ENCODE measurements at places on chromosomes 3 and 15.
A peak's percentile ranks its signal among the peaks of the same experiment; 100 is the strongest.

DNA sequence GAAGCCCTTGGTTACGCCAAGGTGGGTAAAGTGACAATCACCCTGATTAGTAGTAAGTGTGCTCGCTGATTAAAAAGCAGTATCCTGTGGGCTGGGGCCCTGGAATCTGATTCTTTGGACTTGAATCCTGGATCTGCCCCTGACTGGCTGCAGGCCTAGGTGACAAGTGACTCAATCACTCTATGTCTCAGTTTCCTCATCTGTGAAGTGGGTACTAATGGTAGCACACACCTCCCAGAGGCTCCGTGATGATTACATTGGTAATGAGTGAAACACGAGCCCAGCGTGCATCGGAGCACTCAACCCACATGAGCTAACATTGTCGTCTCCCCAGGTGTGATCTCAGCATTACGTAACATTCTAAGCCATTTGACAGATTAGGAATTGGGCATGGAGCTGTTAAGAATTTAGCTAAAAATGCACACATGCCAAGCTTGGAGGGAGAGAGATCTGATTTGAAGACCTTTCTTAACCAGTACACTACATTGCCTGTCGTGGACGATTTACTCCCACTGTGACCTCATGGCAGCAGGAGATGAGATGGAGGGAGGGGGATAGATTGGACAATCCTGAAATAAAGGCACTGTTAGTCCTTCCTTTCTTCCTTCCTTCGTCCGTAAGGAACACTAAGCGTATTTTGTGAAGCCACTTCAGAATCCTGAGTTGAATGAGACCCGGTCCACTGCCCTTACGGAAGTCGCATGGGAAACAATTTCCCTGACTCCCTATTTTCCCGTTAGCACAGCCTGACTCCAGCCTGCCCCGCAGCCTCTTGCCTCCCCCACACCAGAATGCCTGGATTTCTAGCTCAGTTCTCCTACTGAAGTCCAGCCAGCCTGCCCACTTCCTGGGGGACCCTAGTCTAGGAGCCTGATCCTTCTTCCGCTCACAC lies 32.1 kb downstream of the MGLL start:
- no peak for DNase-seq

GRCh38 chr15:53791581-53791980 lies 32.1 kb upstream of the WDR72 start:
- no peak for DNase-seq

DNA sequence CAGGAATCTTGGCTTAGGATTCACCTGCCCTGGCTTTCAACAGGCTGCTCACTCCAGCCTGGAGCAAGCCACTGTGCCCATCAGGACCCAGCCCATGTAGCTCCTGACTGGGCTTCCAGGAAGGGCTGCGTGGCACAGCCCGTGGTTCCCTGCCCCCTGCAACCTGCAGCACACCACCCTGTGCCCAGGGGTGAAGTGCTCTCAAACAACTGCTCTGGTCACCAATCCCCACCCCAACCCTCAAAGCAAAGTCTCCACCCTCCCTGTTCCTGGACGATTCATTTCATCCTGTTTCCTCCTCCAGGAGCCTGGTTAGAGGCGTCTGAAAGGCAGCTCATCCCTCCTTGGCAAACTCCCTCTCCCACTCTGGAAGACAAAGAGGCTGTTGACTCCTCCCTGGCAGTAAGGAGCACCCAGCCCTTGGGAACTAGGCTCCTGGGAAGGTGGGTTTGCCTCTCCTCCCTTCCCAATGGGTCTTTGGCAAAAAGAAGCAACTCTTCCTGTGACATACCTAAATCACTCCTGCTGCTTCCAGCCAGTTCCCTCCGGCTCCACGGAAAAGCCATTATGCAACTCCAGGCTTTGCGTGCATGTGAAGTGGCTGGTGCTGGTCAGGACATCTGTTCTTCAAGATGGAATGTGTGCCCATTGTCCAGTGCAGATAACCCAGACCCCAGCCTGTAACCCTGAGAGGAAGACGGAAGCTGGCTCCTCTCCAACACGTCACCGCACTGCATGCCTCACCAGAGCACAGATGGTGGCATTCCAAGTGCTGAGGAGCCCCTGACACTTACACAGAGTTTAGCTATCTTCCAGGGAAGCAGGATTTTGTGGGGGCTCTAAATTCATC lies 29.1 kb upstream of the VIPR1 start:
- no peak for DNase-seq

DNA sequence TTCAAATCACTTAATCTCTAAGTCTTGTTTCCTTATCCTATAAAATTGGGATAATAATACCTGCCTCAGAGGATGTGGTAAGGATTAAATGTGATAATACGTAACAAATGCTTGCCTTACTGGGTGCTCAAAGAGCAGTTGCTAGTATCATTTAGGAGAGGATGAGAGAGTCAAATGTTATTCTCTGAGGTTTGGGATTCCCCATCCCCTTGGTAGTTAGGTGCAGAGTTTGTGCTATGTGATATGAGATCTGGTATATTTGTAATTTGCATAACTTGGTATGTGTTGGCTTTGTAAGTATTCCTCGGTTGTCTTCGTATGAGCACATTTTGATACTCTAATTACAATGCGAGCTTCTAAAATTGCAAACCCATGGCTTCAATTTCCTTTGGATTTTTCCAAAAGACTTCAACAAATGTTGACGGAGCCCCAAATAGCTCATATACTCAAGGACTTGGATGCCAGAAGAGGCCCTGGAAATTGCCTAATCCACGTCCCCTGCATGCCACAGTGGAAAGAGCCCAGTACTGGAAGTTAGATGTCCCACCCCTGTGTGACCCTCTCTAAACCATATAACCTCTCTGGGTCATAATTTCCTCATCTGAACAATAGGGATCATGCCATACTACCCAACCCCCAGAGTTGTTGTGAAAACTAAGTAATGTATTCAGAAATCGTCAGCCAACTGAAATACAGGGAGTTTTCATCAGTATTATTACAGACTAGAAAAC lies 85.0 kb downstream of the FBN1 start:
- DNase-seq = no peak

GRCh38 chr3:52472239-52473000 lies 17.0 kb downstream of the NISCH start:
- DNase-seq = no peak

- no peak for DNase-seq
Measured at GRCh38 chr3:150081084-150081483, 110.4 kb upstream of the PFN2 start.

GRCh38 chr15:63611177-63611576 lies 14.0 kb downstream of the FBXL22 start:
- DNase-seq = no peak

- DNase-seq = peak; percentile 80
Measured at GRCh38 chr3:189277711-189278110, 105.9 kb downstream of the TPRG1 start.

DNA sequence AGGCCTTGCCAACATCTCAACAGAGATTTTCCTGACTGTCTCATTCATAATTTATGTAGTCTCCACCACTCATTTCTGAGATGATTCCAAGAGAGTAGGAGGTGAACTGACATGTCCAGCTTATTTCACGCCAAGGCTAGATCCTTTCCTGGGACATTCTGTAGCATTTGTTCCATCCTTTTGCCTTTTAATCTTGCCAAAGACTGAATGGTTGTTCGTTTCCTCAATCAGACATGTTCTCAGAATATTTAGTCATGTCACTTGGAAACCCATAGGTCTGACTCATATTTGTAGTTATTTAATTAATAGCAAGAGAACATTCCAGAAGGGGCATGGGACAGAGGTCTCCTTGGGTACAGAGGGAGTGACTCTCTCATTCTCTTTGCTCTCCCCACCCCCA lies 80.9 kb downstream of the DHX36 start:
- no peak for DNase-seq

- DNase-seq = no peak
Measured at GRCh38 chr15:74648051-74648842, 32.6 kb downstream of the CLK3 start.

DNA sequence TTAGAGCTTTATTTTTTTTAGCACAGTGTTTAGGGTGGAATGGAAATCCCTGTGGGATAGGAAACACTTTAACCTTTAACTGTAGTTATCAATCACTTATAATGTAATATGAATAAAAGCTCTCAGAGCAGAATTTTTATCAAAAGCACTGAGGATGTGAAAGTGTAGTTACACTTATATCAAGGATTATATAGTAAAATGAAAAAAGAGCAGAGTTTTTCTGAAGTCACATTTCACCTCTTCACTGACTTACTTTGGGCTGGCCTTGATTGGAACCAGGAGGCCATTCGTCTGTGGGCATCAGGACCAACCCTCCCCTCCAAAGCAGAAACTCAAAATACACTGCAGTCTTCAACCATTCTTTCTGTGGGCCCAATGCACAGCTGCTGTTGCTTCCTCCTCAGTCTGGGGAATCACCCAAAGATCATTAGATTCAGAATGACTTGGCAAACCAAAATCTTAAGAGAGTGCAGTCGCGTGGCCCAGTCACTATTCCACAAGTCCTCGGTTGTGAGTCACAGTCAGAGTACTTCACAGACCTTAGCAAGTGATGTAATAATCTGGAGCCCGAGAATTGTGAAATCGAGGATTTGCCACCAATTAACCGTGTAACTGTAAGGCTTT lies 132.6 kb upstream of the COL8A1 start:
- peak; percentile 86 for DNase-seq

DNA sequence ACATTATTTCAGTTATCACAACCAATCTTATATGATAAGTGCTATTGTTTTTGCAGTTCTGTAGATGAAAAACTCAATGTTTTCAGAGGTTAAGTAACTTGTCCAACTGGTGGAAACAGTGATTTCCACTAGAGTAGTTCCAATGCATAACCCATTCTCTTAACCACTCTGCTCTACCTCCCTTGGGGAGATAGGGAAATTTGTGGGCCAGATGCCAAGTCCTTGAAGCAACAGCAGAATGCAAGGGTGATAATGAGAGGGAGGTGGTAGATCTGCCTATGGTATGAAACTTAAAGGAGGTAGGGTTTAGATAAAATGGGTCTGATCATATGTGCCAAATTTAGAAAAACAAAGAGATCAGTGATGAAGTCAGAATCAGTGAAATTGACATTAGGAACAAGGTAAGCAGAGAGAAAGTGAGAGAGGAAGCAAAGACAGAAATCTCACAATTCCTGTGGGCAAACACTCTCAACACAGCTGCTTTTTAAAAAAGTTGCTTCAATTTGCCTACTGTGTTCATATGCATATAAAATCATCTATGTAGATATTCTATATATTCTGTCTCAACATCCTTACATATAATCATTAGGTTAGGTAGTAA lies 50.5 kb upstream of the UBP1 start:
- DNase-seq = no peak

DNA sequence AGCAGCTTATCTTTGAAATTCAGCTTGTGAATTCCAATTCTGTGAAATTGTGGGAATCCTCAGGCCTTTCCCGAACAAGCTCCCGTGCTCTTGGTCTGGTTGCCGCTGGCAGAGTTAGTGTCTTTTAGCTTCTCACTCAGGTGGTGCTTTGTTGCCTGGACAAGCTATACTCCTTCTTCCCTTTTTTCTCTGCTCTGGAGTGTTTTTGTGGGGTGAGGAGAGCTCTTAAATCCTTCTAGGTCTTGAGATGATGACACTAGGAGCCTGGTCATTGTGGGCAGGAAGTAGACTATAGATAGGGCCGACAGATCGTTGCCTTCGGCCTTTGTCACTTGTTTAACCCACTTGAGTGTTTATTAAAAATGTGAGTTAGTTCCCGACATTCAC lies 93.8 kb downstream of the SLCO3A1 start:
- no peak for DNase-seq

GRCh38 chr3:80263260-80263659 lies 495.5 kb upstream of the ROBO1 start:
- DNase-seq = no peak

- DNase-seq = no peak
Measured at GRCh38 chr15:93658026-93658816, 569.2 kb upstream of the RGMA start.

GRCh38 chr3:168977716-168978374 lies 685.7 kb downstream of the MECOM start:
- DNase-seq = no peak

- DNase-seq = no peak
Measured at GRCh38 chr3:127462111-127462655, 128.3 kb downstream of the TPRA1 start.

DNA sequence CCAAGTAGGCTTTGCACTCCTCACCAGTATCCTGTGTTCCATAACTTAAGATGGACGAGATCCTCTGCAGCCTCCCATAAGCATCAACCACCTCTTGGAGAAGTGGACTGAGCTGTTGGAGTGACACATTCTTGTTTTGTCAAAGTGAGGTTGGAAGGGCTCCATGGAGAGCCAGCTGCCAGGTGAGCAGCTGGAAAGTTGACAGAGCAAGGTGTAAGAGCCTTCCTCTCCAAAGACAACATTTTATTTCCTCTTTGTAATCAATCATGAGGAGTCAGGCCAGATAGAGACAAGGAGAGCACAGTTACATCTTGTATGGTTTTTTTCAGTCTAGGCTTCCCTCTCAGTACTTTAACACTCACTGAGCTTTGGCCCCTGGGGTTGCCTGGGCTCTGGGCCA lies 5.1 kb downstream of the ABI3BP start:
- DNase-seq = no peak

- no peak for DNase-seq
Measured at GRCh38 chr15:95439922-95440376, 890.6 kb upstream of the NR2F2 start.

- no peak for DNase-seq
Measured at GRCh38 chr3:45486136-45486535, 97.8 kb downstream of the LARS2 start.

DNA sequence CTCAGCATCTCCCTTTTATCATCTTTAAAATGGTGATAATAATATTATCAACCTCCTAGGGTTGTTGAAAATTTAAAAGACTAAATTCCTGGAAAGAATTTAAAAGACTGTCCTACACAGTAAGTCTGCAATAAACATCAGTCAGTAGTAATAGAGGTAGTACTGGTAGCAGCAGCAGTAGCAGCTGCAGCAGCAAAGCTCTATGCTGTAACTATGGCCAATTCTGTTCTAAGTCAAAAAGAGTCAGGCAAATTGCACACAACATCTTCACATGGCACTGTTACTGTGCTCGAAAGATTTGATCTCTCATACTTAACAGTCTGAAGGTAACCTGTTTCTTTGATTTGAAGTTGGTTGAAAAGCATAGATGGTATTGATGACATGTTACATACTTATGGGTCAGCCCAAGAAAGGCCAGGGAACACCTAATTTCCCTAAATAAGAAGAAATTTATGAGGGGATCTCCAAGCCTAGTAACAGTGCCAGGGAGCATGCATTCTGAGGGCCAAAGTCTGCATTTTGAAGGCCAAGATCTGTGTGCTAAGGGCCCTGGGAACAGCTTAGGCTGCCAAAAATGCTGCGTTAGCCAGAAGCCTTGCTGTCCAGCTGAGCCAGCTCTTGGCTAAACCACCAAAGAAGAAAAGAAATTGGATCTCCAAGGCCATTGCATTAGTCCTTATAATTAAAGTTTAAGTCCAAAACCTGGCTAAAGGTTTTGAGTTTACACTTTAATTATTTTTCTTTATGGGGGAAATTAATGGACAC lies 68.2 kb downstream of the SIDT1 start:
- no peak for DNase-seq

- peak; percentile 41 for DNase-seq
Measured at GRCh38 chr15:66294157-66294931, 976 bp downstream of the DIS3L start.

GRCh38 chr15:29570948-29571791 lies 251.1 kb downstream of the TJP1 start:
- no peak for DNase-seq

GRCh38 chr3:121883507-121883906 lies 10.7 kb upstream of the SLC15A2 start:
- DNase-seq = peak; percentile 57
